ENCODE measurements at places on chromosomes 13 and 19.
A peak's percentile ranks its signal among the peaks of the same experiment; 100 is the strongest.

DNA sequence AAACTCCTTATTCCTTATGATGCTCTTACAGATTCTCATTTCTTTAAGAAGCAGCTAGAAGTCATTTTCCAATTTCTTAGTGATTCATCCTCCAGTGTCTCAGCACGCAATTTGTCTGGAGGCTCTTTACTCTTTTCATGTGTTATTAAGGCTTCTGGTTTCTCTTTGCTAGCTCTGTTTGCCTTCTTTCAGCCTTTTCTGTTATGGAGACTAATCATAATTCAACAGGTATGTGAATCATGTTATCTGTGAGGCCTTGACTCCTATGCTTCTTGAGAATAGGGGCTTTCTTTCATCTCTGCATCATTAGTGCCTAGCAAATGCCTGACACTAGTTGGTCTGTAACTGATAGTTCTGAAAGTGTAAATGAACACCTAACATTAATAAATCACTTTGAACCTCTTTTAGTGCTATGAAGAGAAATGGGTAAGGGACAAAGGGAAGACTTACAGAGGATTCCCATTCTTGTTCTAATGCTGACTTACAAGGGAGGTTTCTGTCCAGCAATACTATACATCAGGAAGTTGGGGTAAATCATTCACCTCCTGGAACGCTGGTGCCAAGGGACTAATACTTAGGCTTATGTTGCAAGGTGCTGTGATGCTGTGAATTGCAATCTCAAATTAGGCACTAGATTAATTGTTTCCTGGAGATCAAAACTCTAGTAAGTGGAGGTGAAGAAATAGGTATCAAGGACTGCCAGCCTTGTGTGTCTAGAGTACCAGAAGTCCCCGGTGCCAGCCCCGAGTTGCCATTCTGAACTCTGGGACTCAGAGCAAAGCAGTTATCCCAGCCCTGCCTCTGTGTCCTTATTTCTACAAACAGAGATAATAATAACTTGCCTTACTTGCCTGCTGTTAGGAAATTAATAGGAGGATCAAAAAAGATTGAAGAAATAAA is 265.6 kb downstream of the DCLK1 start:
- no peak for DNase-seq

DNA sequence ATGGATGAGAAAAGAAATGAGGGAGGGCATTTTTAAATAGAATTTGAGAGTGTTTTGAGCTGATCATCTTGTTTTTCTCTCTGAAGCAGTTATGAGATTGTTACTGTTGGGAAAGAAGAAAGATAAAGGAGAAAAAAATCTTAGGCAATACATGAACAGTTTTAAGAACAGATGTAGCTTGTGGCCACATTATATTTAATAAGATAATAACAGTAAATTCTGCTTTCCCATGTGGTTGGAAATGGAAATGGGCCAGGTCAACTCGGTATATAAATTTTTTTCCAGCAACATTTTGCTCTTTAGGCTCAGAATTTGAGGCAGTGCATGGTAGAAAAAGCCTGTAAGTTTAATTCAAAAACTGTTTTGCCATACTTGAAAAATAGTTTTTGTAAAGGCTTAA is 118.7 kb downstream of the POSTN start:
- no peak for DNase-seq

GRCh38 chr19:34475026-34475974 is 6.3 kb upstream of the WTIP start:
- no peak for DNase-seq

DNA sequence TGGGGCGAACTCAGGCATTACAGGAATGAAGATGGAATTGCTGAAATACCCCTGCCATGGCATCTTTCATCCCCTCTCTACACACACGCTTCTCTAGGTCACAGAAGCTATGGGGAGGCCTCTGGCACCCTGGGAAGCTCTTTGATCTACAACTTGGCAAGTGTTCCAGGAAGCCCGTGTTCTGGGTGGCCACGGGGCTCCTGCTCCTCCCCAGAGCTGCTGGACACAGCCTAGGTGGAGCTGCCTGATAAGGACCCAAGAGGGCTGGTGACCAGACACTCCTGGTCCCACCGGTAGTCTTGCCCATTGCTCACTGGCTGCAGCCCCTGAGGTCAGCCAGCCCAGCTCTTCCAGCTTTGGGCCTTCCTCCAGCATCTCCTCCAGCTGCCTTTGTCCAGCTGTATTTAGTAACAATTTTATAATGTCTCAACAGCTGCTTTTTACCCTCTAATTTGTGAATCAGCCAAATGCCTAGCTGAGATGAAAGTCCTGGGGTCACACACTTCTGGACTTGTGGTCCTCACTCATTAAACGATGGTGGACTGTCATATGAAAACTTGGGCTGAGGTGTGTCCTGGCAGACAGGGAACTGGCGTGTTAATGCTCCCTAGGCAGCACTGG is 72.8 kb upstream of the SPATA13 start:
- DNase-seq = no peak

- no peak for DNase-seq
These were observed 2895.5 kb upstream of the PCDH20 start for GRCh38 chr13:64311112-64311511.

DNA sequence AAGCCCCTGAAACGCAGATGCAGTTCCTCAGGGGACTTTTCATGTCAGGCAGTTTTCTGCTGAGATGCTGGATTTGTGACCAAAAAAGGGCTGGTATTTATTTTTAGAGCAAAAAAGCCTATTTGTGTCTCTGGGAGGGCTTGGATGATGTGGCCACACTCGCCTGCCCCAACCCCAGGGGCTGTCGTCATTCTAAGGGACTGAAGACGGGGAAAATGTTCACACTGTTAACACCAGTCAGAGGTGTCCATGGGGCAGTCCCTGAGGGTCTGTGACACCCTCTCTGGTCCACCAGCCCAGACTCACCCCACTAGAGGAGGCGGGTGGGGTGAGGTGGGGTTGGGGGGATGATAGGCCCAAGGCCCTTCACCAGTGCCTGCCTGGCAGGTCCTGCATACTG is 15.9 kb upstream of the EPHX3 start:
- DNase-seq = no peak

- DNase-seq = no peak
These were observed 5.0 kb upstream of the ZNF230 start for GRCh38 chr19:43997631-43998290.

DNA sequence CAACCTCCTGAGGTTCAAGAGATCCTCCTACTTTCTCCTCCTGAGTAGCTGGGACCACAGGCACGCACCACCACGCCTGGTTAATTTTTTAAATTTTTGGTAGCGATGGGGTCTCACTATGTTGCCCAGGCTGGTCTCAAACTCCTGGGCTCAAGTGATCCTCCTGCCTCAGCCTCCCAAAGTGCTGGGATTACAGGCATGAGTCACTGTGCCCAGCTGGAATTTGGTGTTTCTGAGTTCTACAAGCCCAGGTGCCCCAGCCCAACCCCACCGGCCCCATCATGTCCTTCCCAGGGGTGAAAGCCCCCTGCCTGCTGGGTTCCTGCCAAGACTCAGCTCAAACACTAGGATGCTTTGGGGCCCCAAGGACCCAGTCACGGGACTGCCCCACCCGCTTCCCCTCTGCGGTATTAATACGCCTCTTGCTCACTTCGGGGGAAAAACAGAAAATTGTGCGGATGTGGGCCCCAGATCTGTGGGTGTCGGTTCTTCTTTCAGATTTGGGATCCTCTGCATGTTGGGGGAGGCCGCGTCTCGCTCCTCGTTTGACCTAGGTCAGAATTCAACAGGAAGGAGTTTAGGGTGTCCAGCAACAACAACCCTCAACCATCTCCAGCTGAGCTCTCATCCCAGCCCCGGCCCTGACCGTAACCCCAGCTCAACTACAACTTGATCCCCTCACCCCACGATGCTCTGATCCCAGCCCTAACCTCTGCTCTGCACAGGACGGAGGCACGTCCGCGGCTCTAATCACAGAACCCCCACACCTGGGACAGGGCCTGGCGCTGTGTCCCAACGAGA is 3.7 kb upstream of the FCER2 start:
- DNase-seq = peak; percentile 69

DNA sequence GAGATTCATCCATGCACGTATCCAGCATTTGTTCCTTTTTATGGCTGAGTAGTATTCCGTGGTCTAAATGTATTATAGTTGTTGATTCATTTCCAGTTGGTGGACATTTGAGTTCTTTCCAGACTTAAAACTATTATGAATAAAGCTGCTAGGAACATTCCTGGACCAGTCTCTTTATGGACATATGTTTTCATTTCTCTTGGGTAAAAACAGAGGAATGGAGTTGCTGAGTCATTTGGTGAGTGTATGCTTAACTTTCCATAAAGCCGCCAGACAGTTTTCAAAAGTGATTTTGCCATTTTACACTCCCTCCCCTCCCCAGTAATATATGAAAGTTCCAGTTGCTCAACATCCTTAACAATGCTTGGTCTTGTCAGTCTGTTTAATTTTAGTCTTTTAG is 116.4 kb downstream of the TSHZ3 start:
- DNase-seq = no peak

- DNase-seq = no peak
These were observed 782 bp downstream of the EPN1 start for GRCh38 chr19:55675661-55676354.

DNA sequence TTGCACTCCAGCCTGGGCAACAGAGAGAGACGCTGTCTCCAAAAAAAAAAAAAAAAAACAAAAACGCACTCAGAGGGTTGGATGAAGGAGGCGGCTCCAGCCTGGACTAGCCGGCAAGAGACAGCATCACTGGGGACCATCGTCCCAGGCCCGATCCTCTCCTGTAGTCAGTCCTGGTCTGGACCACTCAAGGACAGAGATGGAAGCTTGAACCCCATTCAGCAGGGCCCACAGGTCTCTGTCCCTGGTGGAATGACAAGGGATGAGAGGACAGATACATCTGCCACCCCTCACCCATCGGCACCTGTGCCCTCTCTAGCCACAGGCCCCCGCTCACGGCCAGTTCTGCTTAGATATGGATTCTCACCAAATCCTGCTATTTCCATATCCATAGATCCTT is 14.0 kb downstream of the ADGRE5 start:
- DNase-seq = no peak

DNA sequence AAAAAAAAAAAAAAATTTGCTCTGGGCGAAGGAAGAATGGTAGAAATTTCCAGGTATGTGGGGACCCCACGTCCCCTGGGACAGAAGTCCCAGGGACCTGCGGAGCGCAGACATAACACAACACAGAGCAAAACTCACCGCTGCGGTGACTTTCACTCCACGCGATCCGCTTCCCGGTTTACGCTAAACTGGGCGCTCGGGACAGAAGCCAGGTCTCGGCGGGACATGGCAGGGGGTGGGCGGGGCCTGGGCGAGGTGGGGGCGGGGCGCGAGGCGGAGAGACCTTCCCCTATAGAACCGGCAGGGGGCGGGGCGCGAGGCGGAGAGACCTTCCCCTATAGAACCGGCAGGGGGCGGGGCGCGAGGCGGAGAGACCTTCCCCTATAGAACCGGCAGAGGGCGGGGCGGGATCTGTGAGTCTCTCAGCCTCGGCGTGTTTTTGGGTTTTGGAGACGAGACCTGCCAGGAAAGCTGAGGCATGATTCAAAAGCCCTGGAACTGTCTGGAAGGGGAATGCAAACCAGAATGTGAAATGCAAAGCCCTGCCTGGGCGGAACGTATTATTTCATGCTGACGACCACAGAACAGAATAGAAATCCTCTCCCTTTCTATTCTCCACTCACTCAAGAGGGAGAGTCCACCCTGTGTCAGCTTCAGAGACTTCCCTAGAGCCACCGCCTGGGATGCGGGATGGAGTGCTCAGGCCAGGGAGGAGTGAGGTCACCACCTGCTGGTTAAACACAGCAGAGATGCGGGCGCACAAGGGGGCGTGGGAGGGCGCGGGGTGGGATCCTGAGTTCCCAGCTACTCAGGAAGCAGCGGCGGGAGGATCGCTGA is 20.2 kb upstream of the ERVV-1 start:
- DNase-seq = peak; percentile 68

GRCh38 chr19:33468361-33469170 is 53.0 kb downstream of the PEPD start:
- peak; percentile 14 for DNase-seq

DNA sequence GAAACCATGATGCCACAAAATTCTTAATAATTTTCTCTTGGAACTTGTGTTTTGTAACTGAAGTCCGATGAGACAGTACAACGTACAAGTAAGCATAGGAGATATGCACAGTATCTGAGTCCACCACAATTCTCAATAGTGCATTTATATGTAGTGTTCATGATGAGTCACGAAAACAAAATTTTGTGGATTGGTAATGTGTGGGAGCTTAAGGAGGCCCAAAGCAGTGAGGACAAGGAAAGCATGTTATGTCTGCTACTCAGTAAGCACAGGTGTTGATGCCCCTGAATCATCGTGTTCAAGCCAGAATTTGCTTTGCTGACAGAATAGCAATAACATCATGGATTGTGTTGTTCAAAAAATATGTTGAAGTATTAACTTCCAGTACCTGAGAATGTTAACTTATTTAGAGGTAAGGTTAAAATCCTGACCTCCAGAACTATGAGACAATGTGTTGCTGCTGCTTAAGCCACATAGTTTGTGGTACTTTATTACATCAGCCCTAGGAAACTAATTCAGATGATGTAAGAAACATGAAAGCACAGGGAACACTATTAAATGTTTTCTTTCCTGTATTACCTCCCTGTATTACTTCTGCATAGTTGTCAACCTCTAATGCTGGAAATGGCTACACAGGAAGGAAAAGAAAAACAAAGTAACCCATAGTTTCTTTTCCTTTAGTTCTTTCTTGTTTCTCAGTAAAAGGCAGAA is 201.3 kb downstream of the SLITRK6 start:
- DNase-seq = no peak

GRCh38 chr13:78657699-78658629 is 991 bp downstream of the OBI1 start:
- DNase-seq = no peak

- DNase-seq = no peak
These were observed 289.8 kb downstream of the MTUS2 start for GRCh38 chr13:29109987-29110386.

DNA sequence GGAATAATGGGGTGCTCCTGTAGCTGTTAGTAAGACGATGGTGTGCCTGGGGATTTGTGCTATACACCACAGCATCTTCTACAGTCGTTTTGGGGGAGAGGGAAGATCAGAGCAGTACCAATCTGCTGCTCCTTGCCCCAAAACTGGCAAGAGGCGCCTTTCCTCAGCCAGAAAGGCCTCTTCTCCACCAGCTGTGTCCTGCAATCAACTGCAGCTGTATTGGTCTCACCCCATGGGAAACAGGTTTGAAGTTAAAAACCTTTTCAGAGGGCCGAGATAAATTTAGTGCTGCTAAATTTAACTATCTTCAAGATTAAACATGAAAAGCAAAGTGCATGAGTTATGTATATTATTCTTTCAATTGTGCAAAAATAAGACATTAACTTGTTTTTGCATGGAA is 1.2 kb upstream of the RNASEH2B start:
- no peak for DNase-seq

DNA sequence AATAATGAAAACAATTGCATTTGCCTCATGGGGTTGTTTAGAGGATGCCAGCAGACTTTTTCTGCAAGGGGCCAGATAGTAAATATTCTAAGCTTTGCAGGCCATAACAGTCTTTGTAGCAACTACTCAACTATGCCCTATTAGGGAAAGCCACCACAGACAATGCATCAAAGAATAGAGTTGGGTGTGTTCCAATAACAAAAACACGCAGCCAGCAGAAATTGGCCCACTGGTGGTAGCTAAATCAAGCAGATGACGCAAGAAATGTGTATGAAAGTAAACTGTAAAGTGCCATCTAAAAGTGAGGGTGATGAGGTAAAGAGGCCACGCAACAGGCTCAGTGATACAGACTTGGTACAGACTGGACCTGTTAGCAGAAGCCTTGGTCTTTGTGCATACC is 75.2 kb upstream of the SIAH3 start:
- DNase-seq = no peak

- no peak for DNase-seq
These were observed 687 bp upstream of the CIRBP start for GRCh38 chr19:1268226-1269064.

- no peak for DNase-seq
These were observed 21.2 kb downstream of the CCNA1 start for GRCh38 chr13:36453516-36453915.

- no peak for DNase-seq
These were observed 8.8 kb downstream of the UPF1 start for GRCh38 chr19:18840288-18841267.
